Activated CD8-positive, alpha-beta T cell treated with anti-CD3 and anti-CD28 coated beads, Interleukin-2, amount 10 ng/mL, durations not matched to agents 7 days and 5 days (primary cell): ENCODE measurements at places on chromosomes 5 and 9. TPM values are rescaled to one million over a fixed set of nuclear protein-coding genes. Genes with fewer than 3 reads are reported as not detected.

Gene PCDHA12
- not detected for total RNA-seq

Gene PALM2AKAP2
- not detected for total RNA-seq

Gene CCDC180
- 3.6 TPM for total RNA-seq

Gene NDUFB6
- total RNA-seq = 57.7 TPM

Gene DIPK1B
- total RNA-seq = not detected

Gene ST6GALNAC4
- 37.0 TPM for total RNA-seq

DNA sequence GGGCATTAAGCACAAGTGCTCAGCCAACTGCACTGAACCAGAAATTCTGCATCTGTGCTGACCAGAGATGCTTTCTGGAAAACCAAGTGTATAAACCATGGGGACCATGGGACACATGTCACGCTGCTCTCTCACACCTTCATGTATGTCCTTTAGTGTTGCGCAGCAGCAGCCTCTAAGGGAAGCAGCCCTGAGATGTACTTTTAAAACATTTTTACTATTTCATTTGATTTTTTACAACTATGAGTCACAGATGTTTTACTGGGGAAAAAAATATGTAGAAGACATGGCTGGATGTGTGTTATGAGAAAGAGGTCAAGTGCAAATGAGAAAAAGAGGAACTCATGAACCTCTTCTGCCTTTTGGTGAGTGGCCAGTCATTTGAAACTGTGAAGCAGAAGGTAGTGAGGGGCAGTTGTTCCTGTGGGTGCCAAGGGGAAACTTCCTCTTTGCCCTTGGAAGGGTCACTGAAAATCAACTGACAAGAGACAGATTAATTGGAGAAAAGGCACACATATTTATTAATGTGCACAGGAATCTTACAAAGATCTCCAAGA, 31.4 kb upstream of the SYK start:
- no peak for DNase-seq

DNA sequence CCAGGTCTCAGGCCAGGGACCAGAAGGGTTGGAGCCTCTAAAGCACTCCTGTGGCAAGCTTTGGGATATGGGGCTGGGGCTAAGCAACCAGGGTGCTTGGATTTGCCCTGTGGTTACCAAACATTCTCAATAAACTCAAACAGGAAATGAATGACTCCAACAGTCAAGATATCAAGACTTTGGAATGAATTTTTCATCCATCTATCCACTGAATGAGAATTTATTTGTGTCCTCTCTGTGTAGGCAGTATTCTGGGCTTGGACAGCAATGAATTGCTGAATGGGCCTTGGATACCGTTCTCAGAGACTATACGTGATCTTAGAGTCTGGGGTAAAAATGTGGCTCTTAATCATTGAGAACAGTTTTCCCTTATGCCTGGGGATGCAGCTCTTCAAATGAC, 212.5 kb downstream of the DAB2IP start:
- no peak for DNase-seq

DNA sequence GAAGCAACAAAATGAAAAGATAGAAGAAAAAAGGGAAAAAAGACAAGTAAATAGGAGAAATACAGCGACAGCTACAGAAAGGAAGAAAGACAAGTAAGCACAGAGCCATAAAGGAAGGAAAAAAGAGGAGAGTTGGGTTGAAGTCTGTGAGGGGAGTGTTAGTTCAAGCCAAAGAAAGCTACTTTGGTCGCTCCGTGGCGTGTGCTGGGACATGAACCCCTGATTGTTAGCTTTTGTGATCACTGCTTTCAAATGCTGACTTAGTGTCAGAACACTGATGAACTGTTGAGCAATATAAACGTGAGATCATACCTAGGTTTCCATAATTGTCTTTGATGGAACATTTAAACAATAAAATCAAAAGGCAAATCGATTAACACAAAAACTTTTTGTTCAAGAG, 370.1 kb downstream of the TMEM161B start:
- no peak for DNase-seq

GRCh38 chr5:9212605-9213004, 333.3 kb downstream of the SEMA5A start:
- DNase-seq = no peak

- no peak for DNase-seq
These were observed 416.3 kb downstream of the NR2F1-AS1 start for GRCh38 chr5:93164690-93165089.

DNA sequence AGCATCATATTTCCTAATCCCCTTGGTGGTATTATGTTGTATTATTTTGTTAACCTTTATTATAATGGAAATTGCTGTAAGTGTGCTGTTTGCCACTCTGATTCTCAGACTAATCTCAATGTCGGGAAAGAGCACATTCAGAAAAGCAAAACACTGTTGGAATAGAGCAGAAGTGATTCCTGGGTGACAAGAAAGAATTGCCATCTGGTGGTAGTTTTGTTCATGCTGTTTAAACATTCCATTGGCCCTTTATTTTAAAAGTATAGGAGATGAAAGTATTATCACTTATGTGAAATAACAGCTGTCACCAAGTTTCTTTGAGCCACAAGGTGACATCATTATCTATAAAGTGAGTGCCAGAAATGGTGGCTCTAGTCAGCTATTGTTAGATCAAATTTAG, 301.3 kb upstream of the SGCD start:
- no peak for DNase-seq

DNA sequence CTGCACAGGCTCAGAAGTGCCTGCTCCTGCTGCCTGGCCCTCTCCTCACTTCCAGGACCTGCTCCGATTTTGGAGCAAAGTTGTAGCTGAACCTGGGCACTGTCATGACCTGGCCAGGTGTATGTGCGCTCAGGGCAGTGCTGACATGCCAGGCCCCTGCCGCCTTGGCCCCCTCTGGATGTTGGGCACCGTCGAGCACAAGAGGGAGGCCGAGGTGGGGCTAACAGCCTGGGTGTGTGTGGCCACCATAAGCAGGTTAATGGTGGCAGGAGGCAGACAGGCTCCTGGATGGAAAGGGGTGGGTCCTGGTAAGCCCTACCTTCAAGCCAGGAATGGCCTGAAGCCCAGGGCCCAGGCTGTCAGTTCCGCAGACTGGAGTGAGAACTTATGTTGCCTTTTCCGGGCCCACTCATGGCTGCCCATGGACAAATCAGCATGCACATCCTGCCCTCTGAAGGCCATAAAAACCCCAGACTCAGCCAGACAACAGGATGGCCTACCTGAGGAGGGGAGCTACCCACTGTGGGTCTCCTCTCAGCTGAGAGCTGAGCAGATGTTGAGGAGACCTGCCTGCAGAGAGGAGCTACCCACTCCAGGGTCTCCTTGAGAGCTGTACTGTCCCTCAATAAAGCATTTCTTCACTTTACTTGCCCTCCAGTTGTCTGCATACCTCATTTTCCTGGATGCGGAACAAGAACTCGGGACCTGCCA, 66.2 kb downstream of the NACC2 start:
- DNase-seq = no peak

GRCh38 chr9:95551406-95551805, 34.6 kb upstream of the PTCH1 start:
- no peak for DNase-seq

- no peak for DNase-seq
These were observed 1.6 kb downstream of the C9orf152 start for GRCh38 chr9:110206389-110206788.

GRCh38 chr5:36720688-36721087, 114.3 kb downstream of the SLC1A3 start:
- DNase-seq = no peak

- no peak for DNase-seq
These were observed 11.5 kb downstream of the PDLIM4 start for GRCh38 chr5:132268769-132269551.

DNA sequence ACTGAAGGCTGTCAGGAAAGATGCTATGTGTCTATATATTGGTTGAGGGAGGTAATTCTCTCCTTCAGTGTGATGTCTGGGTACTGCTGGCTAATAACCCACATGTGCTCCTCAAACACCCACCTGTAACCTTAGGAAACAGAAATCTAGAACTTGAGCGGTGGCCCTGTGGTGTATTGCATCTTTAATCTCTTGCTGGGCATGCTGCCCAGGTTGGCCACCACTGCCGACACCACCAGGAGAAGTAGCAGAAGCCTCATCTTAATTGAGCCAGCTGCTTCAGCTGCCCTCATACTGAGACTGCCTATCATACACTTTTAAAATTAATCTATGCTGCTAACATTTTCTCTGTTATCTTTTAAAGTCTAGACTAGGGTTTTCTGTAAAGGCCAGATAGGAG, 103.5 kb upstream of the C5orf63 start:
- DNase-seq = no peak

- DNase-seq = no peak
These were observed 15.0 kb upstream of the ADRA1B start for GRCh38 chr5:159901308-159901707.

DNA sequence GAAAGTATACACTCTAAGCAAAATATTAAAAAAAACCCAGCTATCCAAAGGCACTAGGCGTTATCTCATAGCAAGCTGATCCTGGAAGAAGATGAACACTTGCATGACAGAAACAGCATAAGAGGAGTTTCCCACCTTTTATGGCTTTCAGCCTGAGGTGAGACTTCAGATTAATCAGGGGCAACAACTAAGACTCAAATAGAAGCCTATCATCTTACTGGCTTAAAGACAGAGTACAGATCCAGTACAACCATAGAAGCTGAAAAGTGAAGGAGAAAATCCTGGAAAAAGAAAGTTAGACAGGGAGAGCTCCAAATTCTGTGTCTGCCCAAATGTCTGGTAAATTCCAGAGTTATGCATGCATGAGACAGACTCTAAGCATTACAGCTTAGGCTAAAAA, 360.8 kb upstream of the KCNN2 start:
- no peak for DNase-seq
